GM23248 (cell line): ENCODE measurements at places on chromosomes 5 and 9. TPM values are rescaled to one million over a fixed set of nuclear protein-coding genes. Genes with fewer than 3 reads are reported as not detected.

Gene ALDH1A1
- total RNA-seq = not detected in 2 replicates

DNA sequence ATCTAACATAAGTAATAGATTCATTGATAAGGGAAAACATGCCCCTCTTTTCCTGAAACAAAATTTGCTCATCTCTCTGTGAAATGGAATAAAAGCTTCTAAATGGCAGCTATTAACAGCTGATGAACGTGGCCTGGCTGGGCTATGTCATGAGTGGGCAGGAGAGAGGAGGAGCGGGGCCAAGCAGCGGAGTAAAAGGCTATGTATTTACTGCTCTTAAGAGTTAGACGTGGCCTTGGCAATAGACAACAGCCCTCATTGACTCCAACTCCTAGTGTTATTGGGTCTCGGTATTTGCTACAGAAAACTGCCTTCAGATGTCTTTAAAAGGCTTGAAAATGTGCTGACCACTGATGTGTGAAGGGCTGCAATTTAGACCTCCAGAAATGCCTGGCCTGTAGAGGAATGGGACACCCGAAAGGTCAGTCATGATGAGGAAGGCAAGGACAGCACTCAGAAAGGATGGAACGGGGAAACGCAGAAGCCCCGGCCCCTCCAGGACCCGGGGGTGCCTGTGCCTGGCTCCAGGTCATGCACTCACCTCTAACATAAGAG is 116.8 kb downstream of the PDZD2 start:
- peaks cover 12% of the 10 kb centered on the region; the same call in 1 of the 2 replicates for H3K27me3 ChIP-seq
- H3K4me1 ChIP-seq = no peaks in the 10 kb centered on the region
- H3K27ac ChIP-seq = no peak overlapping the region
- DNase-seq = no peak
- H3K4me3 ChIP-seq = no peak overlapping the region

DNA sequence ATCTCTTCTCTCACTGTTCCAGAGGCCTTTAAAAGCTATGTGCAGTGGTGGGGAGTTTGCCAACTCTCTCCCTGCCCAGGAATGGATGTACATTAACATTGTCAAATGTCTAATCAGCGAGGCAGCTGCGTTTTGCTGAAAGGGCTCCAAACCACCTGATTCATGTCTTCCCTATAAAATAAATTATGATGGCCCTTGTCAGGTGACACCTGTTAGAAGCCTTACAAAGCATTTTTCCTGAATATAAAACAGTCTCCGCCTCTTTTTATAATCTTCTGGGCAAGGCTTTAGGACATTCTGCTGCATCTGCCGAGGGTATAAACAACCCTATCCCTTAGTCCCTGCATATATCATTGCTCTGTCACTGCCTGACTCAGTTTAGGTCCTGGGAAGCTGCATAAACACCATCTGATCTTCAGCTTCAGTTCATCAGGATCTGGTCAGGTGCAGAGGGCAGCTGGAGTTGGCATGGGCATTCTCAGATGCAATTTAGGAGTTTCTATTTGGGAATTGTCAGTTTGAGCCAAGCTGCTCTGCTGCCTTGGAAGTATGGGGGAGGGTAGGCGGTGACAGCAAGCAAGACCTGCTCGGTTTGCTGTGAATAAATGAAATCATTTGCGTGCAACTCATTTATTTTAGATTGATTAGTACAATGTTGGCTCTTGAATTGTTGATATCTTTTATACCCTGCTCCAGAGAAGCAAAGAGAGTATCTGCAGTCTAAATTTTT is 103.5 kb downstream of the ACER2 start:
- H3K4me3 ChIP-seq = no peak overlapping the region
- no peak for DNase-seq
- no peaks in the 10 kb centered on the region for H3K36me3 ChIP-seq
- H3K4me1 ChIP-seq = no peaks in the 10 kb centered on the region

- no peak overlapping the region for H3K4me3 ChIP-seq
- no peak overlapping the region for H3K27ac ChIP-seq
- DNase-seq = no peak
- H3K4me1 ChIP-seq = no peaks in the 10 kb centered on the region; the same call in 1 of the 2 replicates
These were observed 99.4 kb upstream of the PTPN3 start for GRCh38 chr9:109597496-109597895.

DNA sequence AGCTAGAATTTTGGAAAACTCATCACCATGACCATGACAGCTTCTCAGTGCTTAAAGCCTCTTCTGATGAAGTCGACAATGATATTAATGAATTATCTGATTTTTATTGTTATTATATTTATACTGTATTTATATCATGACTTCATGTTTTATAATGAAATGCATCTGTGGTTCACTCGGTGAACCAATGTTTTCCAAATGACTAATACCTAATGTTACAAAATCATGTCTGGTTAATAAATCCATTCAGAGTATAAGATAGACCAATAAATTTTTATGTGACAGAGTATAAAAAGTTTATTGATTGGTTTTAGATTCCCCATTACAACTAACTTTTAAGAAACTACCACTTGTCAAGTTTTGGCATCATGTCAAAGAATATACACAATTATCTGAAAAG is 416.5 kb downstream of the MLLT3 start:
- peak; percentile 64 for DNase-seq
- H3K4me3 ChIP-seq = no peak overlapping the region
- no peak overlapping the region for H3K27ac ChIP-seq
- H3K27me3 ChIP-seq = peaks cover 22% of the 10 kb centered on the region
